ENCODE measurements at places on chromosomes 6 and 20. TPM values are rescaled to one million over a fixed set of nuclear protein-coding genes. Genes with fewer than 3 reads are reported as not detected.

Gene SLC22A3
- total RNA-seq, result not detected

Gene LY6G6F
- total RNA-seq, result not detected

GRCh38 chr6:21615504-21615903 is 22.0 kb downstream of the SOX4 start:
- no peaks in the 10 kb centered on the region for H3K36me3 ChIP-seq
- no peaks in the 10 kb centered on the region for H3K27me3 ChIP-seq
- peaks cover 9% of the 10 kb centered on the region for H3K4me1 ChIP-seq
- DNase-seq, result no peak

DNA sequence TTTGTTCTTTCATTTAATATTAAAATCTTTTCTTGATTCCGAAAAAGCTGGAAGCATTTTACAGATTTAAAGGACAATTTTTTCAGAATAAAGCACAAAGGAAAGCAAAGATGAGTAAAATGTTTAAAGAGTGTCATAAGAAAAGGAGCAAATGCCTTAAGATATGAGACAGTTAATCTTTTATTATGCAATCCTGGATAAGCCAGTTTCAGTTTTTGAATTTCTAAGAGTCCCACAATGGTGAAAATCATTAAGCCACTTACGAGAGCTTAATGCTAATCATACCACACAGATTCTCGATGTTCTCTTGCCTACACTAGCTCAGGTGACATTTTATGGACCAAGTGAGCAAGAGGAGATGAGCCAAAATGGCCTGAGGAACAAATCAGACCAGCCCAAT is 103.7 kb upstream of the RNF217 start:
- no peak for DNase-seq
- H3K36me3 ChIP-seq, result no peaks in the 10 kb centered on the region
- H3K27me3 ChIP-seq, result no peaks in the 10 kb centered on the region

GRCh38 chr6:160130729-160131484 is 9.3 kb downstream of the SLC22A1 start:
- peaks cover 5% of the 10 kb centered on the region for H3K36me3 ChIP-seq
- no peak overlapping the region for H3K27ac ChIP-seq
- no peaks in the 10 kb centered on the region for H3K27me3 ChIP-seq
- DNase-seq, result peak; percentile 76
- no peak overlapping the region for H3K4me3 ChIP-seq

GRCh38 chr6:91480402-91480801 is 893.5 kb upstream of the MAP3K7 start:
- H3K36me3 ChIP-seq, result no peaks in the 10 kb centered on the region
- H3K4me1 ChIP-seq, result peaks cover 28% of the 10 kb centered on the region
- H3K27me3 ChIP-seq, result no peaks in the 10 kb centered on the region
- no peak for DNase-seq

DNA sequence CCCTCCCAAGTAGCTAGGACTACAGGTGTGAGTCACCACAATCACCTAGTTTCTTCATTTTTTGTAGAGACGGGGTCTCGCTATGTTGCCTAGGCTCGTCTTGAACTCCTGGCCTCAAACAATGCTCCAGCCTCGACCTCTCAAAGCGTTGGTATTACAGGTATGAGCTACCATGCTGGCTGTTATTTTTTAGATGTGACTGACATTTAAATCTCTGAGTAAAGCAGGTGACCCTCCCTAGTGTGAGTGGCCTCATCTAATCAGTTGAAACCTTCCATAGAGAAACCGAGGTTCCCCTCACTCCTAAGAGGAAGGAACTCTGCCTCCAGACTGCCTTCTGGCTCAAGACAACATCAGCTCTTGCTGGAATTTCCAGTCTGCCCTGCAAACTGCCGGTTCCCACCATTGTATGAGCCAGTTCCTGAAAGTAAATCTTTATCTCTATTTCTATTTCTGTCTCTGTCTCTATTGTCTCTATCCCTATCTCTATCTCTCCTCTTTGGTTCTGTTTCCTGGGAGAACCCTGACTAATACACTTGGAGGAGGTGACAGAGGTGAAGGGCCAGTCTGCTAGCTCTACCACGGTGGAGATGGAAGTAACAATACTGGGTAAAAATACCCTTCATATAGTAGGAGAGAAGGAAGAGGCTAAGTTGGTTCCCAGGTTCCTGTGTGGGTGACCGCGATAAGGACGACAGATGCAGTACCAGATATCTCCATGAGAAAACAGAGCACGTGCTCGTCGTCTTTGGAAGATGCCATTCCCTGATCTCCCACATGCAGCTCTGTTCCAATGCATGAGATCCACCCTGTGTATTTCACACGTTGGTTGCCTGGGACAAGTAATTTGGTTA is 81.0 kb downstream of the MYB start:
- peak; percentile 32 for DNase-seq
- H3K4me1 ChIP-seq, result no peaks in the 10 kb centered on the region
- no peaks in the 10 kb centered on the region for H3K27me3 ChIP-seq
- no peak overlapping the region for H3K4me3 ChIP-seq
- no peak overlapping the region for H3K27ac ChIP-seq

- H3K4me3 ChIP-seq, result no peak overlapping the region
- no peak for DNase-seq
Measured at GRCh38 chr6:7938562-7939183, 28.1 kb upstream of the TXNDC5 start.

GRCh38 chr6:84103029-84103428 is 69.5 kb downstream of the MRAP2 start:
- H3K36me3 ChIP-seq, result no peaks in the 10 kb centered on the region
- no peak overlapping the region for H3K27ac ChIP-seq
- no peak for DNase-seq
- H3K4me3 ChIP-seq, result no peak overlapping the region
- peaks cover 25% of the 10 kb centered on the region for H3K27me3 ChIP-seq
- peaks cover 7% of the 10 kb centered on the region for H3K4me1 ChIP-seq

GRCh38 chr6:52964318-52964717 is 30.8 kb downstream of the GSTA4 start:
- no peak for DNase-seq
- no peaks in the 10 kb centered on the region for H3K36me3 ChIP-seq
- no peak overlapping the region for H3K4me3 ChIP-seq
- H3K27me3 ChIP-seq, result peaks cover 5% of the 10 kb centered on the region
- no peaks in the 10 kb centered on the region for H3K4me1 ChIP-seq

DNA sequence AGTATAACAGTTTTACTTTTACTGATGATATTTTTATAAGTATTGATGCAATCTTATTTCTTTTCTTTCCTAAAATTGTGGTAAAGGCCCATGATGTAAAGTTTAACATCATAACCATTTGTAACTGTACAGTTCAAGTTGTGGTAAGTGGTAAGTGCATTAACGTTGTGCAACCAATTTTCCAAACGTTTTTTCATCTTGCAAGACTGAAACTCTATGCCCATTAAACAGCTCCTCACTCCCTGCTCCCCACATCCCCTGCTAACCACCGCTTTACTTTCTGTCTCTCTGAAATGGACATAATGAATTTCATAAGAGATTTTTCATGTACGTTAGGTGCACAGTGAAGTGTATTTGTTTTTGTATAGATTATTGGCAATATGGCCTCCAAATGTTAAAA is 106.0 kb downstream of the PACRG start:
- no peak for DNase-seq
- no peak overlapping the region for H3K4me3 ChIP-seq
- H3K4me1 ChIP-seq, result no peaks in the 10 kb centered on the region
- no peaks in the 10 kb centered on the region for H3K36me3 ChIP-seq

DNA sequence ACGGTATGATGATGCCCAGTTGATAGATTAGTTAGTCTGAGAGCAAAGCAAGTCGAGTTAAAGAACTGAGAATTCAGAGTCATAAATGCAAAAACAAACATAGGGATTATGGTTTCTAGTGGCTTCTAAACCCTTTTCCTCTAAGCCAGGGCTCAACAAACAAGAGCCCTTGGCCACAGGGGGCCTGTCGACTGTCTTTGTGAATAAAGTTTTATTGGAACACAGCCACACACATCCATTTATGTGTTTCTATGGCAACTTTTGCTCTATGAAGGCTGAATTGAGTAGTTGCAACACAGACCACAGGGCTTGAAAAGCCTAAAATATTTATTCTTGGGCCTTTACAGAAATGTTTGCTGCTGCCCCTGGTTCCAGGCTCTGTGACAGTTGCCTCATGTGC is 76.2 kb downstream of the SLC24A3 start:
- no peaks in the 10 kb centered on the region for H3K36me3 ChIP-seq
- no peaks in the 10 kb centered on the region for H3K4me1 ChIP-seq
- H3K27me3 ChIP-seq, result no peaks in the 10 kb centered on the region
- no peak overlapping the region for H3K27ac ChIP-seq
- DNase-seq, result no peak

DNA sequence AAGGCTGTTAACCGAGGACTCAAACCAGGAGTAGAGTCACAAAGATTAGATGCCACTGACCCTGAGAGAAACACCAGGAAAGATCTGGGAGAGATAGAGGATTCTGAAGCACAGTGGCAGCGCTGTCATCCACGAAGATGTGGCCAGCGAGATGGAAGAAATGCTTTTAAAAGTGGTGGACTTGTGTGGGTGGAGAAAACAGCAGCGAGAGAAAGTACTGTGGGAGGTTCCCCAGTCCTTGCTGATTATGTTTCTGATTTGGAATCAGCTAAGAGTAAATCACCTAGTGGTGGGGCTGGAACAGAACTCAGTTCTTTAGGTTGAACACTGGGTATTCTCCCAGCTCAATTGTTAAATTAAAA is 435 bp upstream of the ZNF322 start:
- DNase-seq, result no peak
- H3K27ac ChIP-seq, result peak overlapping the region; percentile 84
- peaks cover 20% of the 10 kb centered on the region for H3K36me3 ChIP-seq
- H3K27me3 ChIP-seq, result peaks cover 29% of the 10 kb centered on the region
- peak overlapping the region; percentile 86 for H3K4me3 ChIP-seq
